ENCODE measurements at places on chromosomes 3 and 15.

GRCh38 chr15:78069052-78069414 lies 8.5 kb downstream of the TBC1D2B start:
- no peak for DNase-seq

DNA sequence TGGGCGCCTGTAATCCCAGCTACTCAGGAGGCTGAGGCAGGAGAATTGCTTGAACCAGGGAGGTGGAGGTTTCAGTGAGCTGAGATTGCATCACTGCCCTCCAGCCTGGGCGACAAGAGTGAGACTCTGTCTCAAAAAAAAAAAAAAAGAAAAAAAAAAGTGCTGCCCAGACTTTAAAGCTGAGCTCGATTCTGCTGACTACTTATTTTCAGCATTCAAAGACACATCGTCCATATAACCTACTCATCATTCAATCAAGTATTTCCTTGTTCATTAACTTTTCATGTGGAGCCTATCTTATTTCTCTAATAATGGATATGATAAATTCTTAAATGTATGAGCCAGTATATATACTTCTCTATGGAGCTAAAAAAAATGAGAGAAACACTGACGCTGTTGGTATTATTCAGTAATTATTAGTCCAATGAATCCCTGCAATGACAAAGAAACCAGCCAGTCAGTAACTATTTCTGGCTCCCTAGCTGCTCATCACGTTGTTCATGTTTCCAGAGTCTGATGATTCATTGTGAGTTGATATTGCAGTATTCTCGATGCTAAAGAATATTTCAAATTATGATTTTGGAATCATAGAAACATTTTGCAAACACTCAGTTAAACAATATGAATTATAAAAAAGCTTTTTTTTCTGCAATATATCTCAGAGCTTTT lies 111.9 kb downstream of the RAP2B start:
- DNase-seq = no peak

DNA sequence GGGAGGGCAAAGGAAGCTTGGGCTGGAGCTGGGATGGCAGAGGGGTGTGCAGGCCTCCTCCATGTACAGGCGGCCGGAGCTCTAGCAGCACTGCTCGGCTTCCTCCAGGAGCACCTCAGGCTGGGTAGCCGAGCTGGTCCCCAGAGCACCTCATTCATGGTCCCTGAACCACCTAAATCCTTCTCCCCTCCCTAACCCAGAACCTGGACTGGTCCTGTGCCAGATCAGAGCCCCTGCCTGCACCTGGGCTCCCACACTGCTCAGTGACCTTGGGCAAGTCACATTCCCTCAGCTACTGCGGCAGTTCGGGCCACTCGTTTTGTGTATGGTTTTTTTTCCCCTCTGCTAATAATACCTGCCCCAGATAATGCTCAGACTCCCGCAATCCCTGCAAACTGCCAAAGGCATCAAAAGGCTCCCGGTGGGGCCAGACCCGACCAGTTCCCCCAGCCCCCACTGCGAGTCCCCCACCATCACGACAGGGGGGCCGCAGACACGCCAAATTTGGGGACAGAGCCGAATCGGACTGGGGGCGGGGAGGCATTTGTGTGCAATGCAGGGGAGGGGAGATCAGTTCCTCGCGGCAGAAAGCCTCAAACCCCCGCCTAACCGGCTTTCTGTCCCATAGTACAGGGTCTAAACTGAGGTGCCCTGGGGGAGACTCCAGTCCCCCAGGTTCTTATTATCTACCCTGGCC lies 1.3 kb downstream of the SEMA7A start:
- no peak for DNase-seq

DNA sequence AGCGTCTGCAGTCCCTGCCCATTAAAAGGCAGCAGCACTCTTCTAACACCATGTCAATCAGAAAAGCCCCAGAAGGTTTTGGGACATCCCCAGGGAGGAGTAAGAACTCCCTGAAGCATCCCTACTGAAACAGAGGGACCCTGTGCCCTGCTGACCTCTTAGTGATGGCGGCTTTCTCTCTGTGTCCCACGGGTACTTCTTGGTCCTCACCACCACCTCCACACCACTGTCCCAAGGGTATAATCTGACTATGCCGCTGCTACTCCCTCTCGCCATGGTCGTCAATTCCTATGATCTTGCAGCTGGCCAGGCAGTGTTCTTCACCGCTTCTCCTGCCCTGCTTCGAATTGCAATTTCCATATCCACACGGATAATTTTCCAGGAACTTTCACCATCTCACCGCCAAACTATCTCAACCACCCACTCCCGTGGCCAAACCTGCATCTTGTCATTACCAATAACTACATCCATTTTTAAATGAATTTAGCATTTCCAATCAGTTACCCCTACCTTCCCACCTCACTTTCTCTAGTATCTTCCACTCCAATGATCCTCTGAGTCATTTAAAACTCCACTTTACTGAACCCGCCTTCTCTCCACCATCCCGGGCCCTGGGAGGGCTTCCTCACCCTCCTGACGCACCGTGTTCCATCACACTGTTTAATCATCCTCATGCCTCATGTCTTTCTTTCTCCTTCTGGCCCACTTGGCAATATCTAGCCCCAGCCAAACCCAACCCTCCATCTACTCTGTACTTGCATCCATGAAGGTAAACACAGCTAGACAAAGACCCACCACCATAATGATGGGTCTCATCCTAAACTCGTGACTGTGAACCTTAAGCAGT lies 23.7 kb downstream of the PRR23E start:
- DNase-seq = no peak

GRCh38 chr3:33954956-33955355 lies 156.5 kb downstream of the PDCD6IP start:
- DNase-seq = no peak

Data from stimulated activated CD8-positive, alpha-beta memory T cell treated with anti-CD3 and anti-CD28 coated beads, Interleukin-15, amount 100 ng/mL, for 48 hours (primary cell).